ENCODE measurements at places on chromosomes 6 and 20. TPM values are rescaled to one million over a fixed set of nuclear protein-coding genes. Genes with fewer than 3 reads are reported as not detected.

DNA sequence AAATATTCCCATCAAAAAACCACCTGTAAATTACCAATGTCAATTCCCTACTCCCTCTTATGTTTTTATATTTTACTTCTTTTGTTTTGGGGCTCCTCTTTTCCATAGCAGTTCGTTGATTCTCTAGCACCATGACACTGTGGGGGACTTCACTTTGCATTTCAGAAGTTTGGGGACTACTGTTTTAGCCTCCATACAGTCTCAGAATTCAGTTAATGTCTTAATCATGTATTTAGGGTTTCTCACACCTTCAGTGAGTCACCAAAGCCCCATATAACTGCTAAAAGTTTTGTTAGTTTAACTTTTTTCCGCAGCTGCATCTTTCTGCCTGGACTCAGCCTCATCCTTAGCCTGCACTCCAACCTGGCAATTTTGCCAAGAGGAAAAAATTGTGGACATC lies 20.7 kb upstream of the AIG1 start:
- H3K27ac ChIP-seq = no peak overlapping the region
- H3K27me3 ChIP-seq = no peaks in the 10 kb centered on the region
- no peaks in the 10 kb centered on the region for H3K4me1 ChIP-seq
- no peak overlapping the region for H3K4me3 ChIP-seq
- no peak for DNase-seq
- no peaks in the 10 kb centered on the region for H3K36me3 ChIP-seq

- no peak overlapping the region for H3K4me3 ChIP-seq
- no peak for DNase-seq
- H3K4me1 ChIP-seq = no peaks in the 10 kb centered on the region
- H3K36me3 ChIP-seq = no peaks in the 10 kb centered on the region
- H3K27me3 ChIP-seq = no peaks in the 10 kb centered on the region
These were observed 107.8 kb upstream of the CD93 start for GRCh38 chr20:23193801-23194384.

DNA sequence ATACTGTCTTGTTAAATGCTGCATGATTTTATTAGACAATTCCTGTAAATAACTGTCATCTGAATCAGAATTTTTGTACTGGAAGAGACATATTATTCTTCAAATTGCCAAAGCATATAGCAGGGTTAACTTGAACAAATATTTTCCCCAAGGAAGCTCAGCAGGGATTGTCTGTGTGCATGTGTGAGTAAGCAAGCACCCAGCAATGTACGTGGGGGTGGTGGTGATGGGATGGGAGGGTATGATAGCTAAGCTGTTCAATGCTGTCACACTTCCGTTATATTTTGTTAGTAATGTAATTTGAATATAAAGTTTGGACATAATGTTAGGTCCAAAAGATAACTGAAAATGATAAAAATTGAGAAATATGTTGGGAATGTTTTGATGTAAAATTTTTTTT lies 118.1 kb downstream of the MYB start:
- no peak overlapping the region for H3K27ac ChIP-seq
- peaks cover 8% of the 10 kb centered on the region for H3K36me3 ChIP-seq
- no peaks in the 10 kb centered on the region for H3K27me3 ChIP-seq
- no peaks in the 10 kb centered on the region for H3K4me1 ChIP-seq
- DNase-seq = no peak

DNA sequence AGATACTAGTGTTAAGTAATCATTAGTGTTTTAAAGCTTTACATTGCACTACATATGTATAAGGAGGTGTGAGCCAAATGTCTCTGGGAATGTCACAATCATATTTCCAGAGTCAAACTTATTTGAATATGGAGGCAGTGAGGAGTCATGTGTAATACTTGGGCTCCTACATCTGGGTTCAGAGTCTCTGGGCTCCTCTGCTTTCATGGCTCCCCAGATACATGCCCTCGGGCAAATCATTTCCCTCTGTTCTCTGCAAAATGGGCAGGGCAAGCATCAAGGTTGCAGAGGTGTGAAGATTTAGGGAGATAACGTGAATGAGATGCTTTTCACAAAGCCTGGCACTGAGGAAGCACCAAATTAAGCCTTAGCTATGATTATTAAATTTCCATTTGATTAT lies 138.3 kb upstream of the SGK1 start:
- H3K27ac ChIP-seq = no peak overlapping the region
- no peak for DNase-seq
- no peaks in the 10 kb centered on the region for H3K36me3 ChIP-seq
- H3K27me3 ChIP-seq = no peaks in the 10 kb centered on the region
- no peak overlapping the region for H3K4me3 ChIP-seq
- no peaks in the 10 kb centered on the region for H3K4me1 ChIP-seq

GRCh38 chr6:5665667-5666066 lies 341.1 kb downstream of the NRN1 start:
- H3K27me3 ChIP-seq = no peaks in the 10 kb centered on the region
- no peaks in the 10 kb centered on the region for H3K4me1 ChIP-seq
- H3K4me3 ChIP-seq = no peak overlapping the region
- H3K36me3 ChIP-seq = no peaks in the 10 kb centered on the region
- no peak for DNase-seq

- no peak overlapping the region for H3K27ac ChIP-seq
- H3K4me3 ChIP-seq = no peak overlapping the region
- no peaks in the 10 kb centered on the region for H3K4me1 ChIP-seq
These were observed 85.6 kb downstream of the AIG1 start for GRCh38 chr6:143146186-143146851.

- H3K4me1 ChIP-seq = peaks cover 12% of the 10 kb centered on the region
- no peak overlapping the region for H3K4me3 ChIP-seq
- H3K36me3 ChIP-seq = no peaks in the 10 kb centered on the region
- H3K27me3 ChIP-seq = no peaks in the 10 kb centered on the region
- H3K27ac ChIP-seq = no peak overlapping the region
- no peak for DNase-seq
These were observed 14.5 kb downstream of the OR2B2 start for GRCh38 chr6:27897580-27898206.

GRCh38 chr6:26240157-26241032 lies 124.6 kb upstream of the BTN3A2 start:
- peak overlapping the region; percentile 67 for H3K27ac ChIP-seq
- no peaks in the 10 kb centered on the region for H3K36me3 ChIP-seq
- peak; percentile 70 for DNase-seq
- H3K4me3 ChIP-seq = peak overlapping the region; percentile 22
- H3K27me3 ChIP-seq = peaks cover 11% of the 10 kb centered on the region
- H3K4me1 ChIP-seq = no peaks in the 10 kb centered on the region

DNA sequence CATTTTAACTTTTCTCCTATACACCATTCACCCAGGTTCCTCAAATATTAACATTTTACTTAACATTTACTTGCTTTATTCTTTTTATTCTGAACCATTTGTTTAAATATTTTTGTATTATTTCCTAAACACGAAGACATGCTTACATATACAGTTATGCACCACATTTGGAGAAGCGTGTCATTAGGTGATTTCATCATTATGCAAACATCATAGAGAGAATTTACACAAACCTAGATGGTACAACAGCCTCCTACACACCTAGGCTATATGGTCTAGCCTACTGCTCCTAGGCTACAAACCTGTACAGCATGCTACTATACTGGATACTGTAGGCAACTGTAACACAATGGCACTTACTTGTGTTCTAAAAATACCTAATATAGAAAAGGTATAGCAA lies 6.6 kb downstream of the TDP2 start:
- H3K4me3 ChIP-seq = no peak overlapping the region
- peaks cover 16% of the 10 kb centered on the region for H3K36me3 ChIP-seq
- peaks cover 8% of the 10 kb centered on the region for H3K4me1 ChIP-seq
- no peaks in the 10 kb centered on the region for H3K27me3 ChIP-seq
- no peak overlapping the region for H3K27ac ChIP-seq
- DNase-seq = no peak

DNA sequence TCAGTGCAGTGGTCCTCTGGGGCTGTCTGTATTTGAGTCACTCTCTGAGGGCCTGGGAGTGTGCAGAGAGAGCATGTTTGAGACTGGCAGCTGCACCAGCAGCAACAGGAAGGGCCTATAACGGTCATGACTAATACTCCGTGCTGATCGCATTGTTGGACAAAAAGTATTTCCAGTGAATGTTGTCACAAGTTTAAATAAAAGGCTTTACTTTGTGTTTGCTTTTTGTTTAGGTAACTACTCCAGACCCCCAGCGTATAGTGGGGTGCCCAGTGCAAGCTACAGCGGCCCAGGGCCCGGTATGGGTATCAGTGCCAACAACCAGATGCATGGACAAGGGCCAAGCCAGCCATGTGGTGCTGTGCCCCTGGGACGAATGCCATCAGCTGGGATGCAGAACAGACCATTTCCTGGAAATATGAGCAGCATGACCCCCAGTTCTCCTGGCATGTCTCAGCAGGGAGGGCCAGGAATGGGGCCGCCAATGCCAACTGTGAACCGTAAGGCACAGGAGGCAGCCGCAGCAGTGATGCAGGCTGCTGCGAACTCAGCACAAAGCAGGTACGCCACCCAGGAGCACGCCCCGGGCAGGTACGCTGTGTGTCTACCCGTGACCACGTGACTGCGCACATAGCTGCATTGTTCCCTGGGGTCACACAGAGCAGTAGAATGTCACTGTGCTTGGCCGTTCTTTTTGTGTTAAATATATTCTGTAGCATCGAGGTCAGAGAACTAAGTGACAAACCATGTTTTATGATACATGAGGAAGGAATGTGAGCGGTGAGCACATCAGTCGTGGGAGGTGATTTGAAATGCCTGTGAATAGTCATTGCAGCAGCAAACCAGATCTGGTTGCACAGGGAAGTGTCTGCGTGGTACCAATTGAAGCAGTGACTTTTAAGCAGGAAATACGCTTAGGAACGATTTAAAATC lies 174.7 kb downstream of the TMEM242 start:
- DNase-seq = no peak
- H3K27ac ChIP-seq = peak overlapping the region; percentile 65
- H3K4me3 ChIP-seq = no peak overlapping the region
- no peaks in the 10 kb centered on the region for H3K27me3 ChIP-seq
- no peaks in the 10 kb centered on the region for H3K36me3 ChIP-seq

GRCh38 chr20:2625062-2625461 lies 27.4 kb upstream of the NOP56 start:
- DNase-seq = no peak
- H3K4me1 ChIP-seq = no peaks in the 10 kb centered on the region
- no peak overlapping the region for H3K4me3 ChIP-seq
- H3K36me3 ChIP-seq = no peaks in the 10 kb centered on the region
- H3K27ac ChIP-seq = no peak overlapping the region

DNA sequence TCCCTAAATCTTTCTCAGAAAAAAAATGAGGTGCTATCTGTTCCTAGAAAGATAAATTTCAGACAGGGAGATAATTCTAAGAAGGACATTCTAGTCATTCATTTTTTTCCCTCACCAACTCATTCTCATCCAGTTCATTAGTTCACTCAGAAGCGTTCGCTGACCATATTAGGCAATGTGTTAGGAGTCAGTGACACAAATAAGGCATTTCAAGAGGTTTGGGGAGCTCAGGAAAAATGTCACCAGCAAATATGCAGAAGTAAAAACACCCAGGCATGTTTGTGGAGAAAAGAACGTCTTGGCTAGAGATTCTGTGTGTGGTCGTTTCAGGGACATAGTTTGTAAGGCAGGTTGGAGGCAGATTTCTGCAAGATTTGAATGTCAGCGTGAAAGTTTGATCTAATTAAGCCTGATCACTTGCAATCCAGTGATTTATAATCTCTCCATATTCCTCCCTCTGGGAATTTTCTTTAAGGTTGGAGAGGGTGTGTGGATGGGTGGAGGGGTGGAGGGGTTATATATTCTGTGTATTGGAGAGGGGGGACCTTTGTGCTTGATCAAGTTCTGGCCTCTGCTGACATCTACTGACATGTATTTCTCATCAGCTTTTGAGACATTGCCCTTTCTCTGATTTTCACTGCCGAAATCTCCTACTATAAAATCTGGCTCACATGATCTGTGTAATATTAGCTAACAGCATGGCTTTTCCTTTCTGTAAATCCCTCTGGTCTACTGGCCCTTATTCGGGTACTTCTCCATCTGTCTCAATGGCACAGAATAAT lies 3.6 kb downstream of the MYCT1 start:
- no peaks in the 10 kb centered on the region for H3K36me3 ChIP-seq
- H3K27ac ChIP-seq = peak overlapping the region; percentile 10
- H3K27me3 ChIP-seq = no peaks in the 10 kb centered on the region
- H3K4me3 ChIP-seq = peak overlapping the region; percentile 32
- H3K4me1 ChIP-seq = no peaks in the 10 kb centered on the region

- H3K27me3 ChIP-seq = no peaks in the 10 kb centered on the region
- H3K36me3 ChIP-seq = no peaks in the 10 kb centered on the region
- H3K4me1 ChIP-seq = no peaks in the 10 kb centered on the region
- no peak for DNase-seq
- no peak overlapping the region for H3K4me3 ChIP-seq
These were observed 60.8 kb downstream of the FAM83B start for GRCh38 chr6:54907355-54907754.

DNA sequence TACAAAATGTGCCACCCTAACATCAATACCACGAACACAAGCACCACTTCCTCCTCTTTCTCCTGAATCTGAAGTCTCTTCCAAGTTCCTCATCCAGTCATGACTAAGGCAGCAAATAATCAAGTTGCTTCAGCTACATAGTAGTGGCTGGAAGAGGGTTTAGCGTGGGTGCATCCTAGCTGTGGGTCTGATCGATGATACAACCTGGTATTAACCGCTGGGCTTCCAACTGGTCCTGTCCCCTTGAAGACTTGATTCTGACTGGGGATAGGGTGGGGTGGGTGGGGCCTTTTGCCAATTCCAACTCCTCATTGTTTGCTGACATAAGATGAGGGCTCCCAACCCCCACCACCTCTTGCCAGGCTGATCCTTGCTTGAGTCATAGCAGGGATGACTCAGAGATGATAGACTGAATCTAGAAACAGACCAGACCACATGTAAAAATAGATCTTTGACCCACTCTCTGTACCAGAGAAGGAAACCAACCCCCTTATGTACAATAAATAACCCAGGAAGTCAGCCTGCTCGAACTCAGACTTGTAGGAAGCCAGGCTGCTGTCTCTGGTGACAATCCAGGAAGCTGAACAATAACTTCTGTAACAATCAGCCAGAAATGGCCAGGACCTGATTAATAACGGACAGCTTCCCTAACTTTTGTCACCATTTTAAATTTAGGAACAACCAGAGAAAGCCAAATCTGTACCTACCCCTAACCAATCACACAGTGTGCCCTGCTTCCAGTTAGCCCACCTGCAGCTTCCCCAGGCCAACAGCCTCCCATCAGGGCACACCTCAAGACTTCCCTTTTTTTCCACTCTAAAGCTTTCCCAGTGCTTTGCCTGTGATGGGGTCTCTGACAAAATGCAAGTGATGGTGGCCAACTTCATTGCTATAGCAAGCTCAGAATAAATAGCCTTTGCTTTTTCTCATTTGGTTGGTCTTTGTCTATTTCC lies 68.9 kb upstream of the FAM184A start:
- no peaks in the 10 kb centered on the region for H3K4me1 ChIP-seq
- H3K27me3 ChIP-seq = no peaks in the 10 kb centered on the region
- DNase-seq = peak; percentile 80
- H3K27ac ChIP-seq = no peak overlapping the region
- no peaks in the 10 kb centered on the region for H3K36me3 ChIP-seq

C6orf47 gene
- 19.2 TPM for total RNA-seq

LIN28B gene
- not detected for total RNA-seq

PI3 gene
- total RNA-seq = not detected

SLC26A8 gene
- not detected for total RNA-seq

MUC21 gene
- total RNA-seq = not detected

GRM1 gene
- 0.07 TPM for total RNA-seq

TFAP2B gene
- total RNA-seq = not detected
